Cardiac fibroblast (primary cell): ENCODE measurements at places on chromosomes 3 and 15.

GRCh38 chr3:13123765-13124164 lies 50.5 kb upstream of the IQSEC1 start:
- no peak for DNase-seq

DNA sequence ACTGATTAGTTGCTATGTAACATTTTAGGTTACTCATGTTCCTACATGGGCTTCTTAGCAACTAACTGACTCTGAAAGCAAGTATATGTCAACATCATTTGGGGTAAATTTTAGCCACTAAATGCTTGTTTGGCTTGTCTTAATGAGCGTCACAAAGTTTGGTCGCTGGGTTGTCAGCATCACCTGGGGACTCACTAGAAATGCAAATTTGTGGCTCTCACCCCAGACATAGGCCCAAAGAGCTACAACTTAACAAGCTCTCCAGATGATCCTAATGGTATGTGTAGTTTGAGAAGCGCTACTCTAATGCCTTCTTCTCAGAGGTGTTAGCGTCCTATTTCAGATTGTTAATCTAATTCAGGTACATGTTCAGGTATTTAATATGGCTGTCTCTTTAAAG lies 32.7 kb upstream of the CPOX start:
- no peak for DNase-seq

DNA sequence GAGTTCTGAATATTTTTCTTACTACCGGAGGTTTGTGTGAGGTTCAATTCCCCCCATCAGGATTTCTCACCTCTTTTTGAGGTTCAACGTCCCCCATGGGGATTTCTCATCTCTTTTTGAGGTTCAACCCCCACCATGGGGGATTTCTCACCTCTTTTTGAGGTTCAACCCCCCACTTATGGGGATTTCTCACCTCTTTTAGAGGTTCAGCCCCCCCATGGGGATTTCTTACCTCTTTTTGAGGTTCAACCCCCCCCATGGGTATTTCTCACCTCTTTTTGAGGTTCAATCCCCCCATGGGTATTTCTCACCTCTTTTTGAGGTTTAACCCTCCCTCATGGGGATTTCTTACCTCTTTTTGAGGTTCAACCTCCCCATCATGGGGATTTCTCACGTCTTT lies 26.3 kb downstream of the NDUFB4 start:
- DNase-seq, result no peak

GRCh38 chr15:39887211-39887610 lies 32.9 kb downstream of the GPR176 start:
- no peak for DNase-seq

DNA sequence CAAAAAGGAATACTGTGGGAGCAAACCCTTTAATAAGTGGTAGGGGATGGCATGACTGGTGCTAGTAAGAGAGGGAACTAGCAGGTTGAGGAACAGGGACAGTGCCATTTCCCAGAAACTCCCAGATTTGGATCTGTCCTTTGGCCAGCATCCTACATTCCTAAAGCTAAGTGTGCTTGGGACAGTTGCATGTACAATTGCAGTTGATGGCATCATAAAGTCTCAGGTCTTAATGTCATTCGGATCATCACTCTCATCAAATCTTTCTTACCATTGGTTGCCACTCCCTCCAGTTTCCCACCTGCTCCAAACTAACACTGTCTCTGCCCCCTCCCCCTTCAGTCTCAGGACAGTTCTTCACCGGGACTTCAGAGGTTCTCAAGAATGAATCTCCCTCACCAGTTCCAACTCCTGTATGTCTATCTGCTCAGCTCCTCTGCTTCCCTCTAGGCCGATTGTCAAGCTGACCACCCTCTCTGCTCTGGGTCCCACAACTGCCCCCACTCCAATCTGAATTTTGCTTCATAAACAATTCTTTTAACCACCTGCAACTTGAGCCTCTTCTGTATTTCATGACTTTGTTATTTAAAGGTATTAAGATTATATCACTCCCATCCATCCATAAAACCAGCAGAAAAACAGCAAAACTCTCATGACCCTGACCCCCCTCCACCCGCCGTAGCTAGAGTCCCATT lies 260.8 kb downstream of the CGGBP1 start:
- DNase-seq, result no peak

GRCh38 chr3:197508461-197508860 lies 47.3 kb downstream of the BDH1 start:
- no peak for DNase-seq

GRCh38 chr3:143188881-143189280 lies 69.3 kb downstream of the CHST2 start:
- no peak for DNase-seq

- no peak for DNase-seq
Measured at GRCh38 chr3:159028706-159029105, 226.9 kb downstream of the MFSD1 start.

GRCh38 chr3:5264093-5264600 lies 76.6 kb downstream of the EDEM1 start:
- no peak for DNase-seq

GRCh38 chr15:75731248-75732151 lies 18.9 kb upstream of the CSPG4 start:
- DNase-seq, result peak; percentile 71

DNA sequence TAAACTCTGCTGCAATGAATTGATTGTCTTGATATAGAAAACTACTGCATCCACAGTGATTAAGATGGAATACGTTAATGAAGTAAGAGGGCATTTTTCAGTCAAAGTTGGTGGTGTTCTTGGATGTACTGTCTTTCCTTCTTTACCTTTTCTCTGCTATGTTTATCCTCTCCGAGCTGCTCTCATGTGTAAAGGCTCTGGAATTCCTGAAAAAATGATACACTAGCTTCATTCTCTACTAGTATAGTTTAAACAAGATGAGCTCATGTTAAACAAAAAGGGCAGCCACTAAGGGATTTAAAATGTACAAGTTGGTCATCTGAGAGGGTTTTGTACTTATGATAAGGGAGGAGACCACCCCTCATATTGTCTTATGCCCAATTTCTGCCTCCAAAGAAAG lies 504.6 kb upstream of the NECTIN3 start:
- peak; percentile 8 for DNase-seq

DNA sequence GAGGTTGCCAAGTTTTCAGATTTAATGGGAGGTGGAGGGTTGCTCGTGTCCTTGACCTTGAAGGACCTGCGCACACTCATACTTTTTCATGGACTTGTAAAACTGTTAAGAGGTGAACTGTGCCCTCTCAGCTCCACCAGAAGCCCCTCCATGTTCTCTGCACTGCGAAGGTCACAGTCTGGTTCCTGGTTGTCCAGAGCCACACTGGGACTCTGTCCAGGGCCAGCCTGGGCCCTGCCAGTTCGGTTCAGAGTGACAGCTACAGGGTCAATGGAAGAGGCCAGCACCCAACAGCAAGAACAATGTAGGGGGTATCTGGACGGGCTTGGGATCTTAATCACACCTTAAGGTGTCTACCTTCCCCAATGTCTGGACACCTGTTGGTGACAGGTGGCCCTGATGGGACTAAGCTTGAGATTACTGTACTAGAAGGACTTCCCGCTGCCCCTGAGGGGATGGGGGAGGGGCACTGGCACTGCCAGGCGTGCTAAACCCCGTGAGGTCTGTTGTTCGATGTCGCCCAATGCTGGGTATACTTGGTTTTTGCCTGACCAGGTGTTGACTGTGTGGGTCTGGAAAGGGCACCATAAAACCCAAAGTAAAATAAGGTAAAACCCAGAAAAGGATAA lies 34.7 kb downstream of the GRK7 start:
- DNase-seq, result no peak

- peak; percentile 61 for DNase-seq
Measured at GRCh38 chr15:67303490-67304363, 49.1 kb downstream of the IQCH start.

DNA sequence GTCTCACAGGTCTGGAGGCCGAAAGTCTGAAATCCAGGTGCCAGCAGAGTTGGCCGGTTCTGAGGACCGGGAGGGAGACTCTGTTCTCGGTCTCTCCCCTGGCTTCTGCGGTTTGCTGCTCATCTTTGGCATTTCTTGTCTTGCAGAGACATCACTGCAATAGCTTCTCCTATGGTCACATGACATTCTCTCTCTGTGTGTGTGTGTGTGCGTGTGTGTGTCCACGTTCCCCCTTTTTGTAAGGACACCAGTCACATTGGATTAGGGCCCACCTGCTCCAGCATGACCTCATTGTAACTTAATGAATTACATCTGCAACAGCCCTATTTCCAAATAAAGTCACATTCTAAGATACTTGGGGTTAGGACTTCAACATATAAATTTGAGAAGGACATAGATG lies 12.4 kb upstream of the ATP10A start:
- DNase-seq, result no peak

- peak; percentile 75 for DNase-seq
Measured at GRCh38 chr3:179181021-179181472, 32.9 kb downstream of the PIK3CA start.

DNA sequence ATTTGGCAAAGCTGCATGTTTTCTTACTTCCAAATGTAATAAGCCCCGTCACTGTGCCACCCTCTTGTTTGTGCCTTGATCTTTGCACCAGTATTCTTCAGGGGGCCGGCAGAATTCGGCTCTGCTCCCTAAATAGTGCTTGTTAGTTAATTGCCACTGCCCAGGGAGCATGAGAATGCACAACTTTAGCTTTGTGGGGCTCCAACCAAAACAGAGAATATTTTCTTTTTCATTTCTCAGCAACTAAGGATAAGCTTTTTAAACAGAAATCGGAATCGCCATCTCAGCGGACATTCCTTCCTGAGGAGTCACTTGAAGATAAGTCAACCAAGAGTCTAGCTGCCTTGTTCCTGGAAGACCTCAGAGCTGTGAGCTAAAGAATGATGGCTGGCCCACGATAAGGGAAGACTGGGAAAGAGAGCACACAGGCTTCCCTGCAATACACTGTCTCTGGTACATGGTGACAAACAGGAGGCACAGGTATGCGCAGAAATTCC lies 106.0 kb downstream of the LRIG1 start:
- DNase-seq, result peak; percentile 39

- peak; percentile 93 for DNase-seq
Measured at GRCh38 chr15:80991421-80991820, 1.8 kb upstream of the MESD start.

DNA sequence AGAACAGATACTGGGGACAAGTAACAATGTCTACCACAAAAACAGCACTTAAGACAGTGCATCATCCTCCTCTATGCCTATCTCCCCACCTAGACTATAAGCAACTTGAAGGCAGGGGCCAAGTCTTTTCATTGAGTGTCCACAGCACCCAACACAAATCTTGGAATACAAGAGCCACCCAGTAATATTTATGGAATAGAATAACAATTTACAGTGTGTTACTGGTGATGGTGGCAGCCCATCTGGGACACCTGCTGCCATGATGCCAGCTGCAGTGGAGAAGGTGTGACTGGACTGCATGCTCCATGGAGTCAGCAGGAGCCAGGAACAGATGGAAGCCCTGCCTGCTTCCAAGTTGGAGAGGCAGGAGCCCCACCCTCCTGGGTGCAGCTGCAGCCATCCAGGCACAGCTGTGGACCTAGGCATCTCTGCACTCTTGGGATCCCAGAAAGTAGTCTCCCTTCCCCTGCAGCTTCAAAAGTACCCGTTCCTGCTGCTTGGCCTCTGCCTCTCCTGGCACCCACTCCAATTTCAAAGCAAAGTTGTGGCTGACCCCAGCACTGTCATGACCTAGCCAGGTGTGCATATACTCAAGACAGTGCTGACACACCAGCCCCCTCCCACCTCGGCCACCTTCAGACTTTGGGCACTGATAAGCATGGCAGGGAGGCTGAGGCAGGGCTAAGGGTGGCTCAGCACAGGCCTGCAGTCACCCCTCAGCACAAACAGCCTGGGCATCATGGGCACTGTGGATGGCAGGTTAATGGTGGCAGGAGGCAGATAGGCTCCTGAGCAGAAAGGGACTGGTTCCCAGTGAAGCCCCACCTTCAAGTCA lies 94.5 kb downstream of the TPRA1 start:
- no peak for DNase-seq

GRCh38 chr3:170440344-170440743 lies 21.7 kb downstream of the CLDN11 start:
- DNase-seq, result peak; percentile 29

DNA sequence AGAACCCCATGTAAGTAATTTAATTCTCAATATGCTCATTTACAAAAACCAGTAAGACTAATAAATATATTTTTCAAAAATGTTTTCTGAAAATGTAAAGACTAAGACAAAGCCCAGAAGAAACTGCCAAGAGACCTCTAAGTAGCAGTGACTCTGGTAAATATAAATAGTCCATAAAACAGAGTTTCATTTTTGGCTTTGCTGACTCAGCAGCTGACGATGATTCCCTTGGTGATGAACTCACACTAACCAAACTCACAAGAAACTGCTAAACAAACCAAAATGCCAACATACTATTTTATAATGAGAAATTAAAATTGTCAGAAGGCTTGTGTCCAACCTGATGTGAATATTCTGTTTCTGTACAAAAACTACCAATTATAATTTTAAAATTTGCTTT lies 31.5 kb upstream of the IMPG2 start:
- peak; percentile 51 for DNase-seq

GRCh38 chr15:38129531-38130204 lies 123.0 kb upstream of the SPRED1 start:
- DNase-seq, result peak; percentile 100

DNA sequence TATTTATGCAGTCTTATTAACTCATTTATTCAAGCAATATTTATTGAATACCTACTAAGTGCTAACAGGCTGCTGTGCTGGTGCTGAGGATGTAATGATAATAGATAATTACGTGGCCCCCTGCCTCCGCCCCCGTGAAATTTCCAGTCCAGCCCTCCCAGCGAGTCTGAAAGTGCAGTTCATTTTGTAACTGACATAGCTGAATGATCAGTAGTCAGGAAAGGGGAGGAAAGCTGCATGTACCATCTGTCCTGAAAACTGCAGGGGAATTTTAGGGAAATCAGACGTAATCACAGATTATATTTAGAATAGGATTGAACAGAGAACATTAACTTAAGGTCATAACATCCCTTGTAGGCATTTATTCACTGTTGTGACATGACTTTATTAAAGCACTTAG lies 736.8 kb downstream of the MCTP2 start:
- DNase-seq, result peak; percentile 49

DNA sequence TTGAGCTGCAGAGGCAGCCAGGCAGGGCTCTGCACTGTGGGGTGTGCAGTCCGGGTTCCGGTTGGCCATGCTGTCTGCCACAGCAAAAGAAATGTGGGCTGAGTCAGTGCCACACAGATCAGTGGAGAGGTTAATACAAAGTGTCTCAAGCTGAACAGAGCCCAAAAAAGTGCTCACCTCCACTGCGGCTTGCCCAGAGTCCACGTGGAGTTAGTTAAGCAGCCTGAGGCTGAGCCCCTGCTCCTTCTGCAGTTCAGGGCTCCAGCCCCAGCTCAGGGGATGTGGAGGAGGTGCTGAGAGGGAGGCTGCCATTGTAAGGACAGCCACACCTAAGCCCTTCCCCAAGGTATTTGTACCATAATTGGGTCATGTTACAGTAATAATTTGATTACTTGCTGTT lies 85.3 kb downstream of the LRRK1 start:
- DNase-seq, result no peak

- no peak for DNase-seq
Measured at GRCh38 chr3:42061025-42061712, 30.0 kb upstream of the TRAK1 start.

DNA sequence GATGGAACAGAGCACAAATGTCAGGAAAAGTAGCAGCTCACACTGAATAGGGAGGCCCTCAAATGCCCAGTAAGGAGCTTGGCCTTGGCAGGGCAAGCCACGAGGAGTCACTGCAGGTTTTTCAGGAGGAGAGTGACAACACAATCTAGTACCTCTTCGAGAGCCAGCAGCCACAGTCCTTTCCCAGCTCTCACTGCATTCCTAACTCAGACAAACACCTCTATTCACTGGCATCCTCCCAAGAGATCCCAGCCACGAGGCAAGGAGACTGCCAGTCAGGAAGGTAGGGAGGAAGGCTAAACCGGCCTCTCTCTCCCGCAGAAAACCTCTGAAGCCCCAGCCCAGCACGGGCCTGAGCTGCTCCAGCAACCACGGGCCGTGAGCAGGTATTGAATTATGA lies 146.0 kb upstream of the SMAD3 start:
- DNase-seq, result no peak
